ENCODE measurements at places on chromosomes 7 and 10. TPM values are rescaled to one million over a fixed set of nuclear protein-coding genes. Genes with fewer than 3 reads are reported as not detected.

GRCh38 chr10:30467651-30468338 is 33.8 kb downstream of the MAP3K8 start:
- peaks cover 2% of the 10 kb centered on the region for H3K4me1 ChIP-seq
- H3K36me3 ChIP-seq, result peaks cover under 1% of the 10 kb centered on the region
- H3K27ac ChIP-seq, result no peak overlapping the region
- no peaks in the 10 kb centered on the region for H3K27me3 ChIP-seq
- H3K4me3 ChIP-seq, result no peak overlapping the region

GRCh38 chr10:73969224-73969841 is 28.6 kb upstream of the VCL start:
- H3K4me1 ChIP-seq, result peaks cover 36% of the 10 kb centered on the region
- H3K27ac ChIP-seq, result no peak overlapping the region
- H3K4me3 ChIP-seq, result no peak overlapping the region
- H3K36me3 ChIP-seq, result no peaks in the 10 kb centered on the region

DNA sequence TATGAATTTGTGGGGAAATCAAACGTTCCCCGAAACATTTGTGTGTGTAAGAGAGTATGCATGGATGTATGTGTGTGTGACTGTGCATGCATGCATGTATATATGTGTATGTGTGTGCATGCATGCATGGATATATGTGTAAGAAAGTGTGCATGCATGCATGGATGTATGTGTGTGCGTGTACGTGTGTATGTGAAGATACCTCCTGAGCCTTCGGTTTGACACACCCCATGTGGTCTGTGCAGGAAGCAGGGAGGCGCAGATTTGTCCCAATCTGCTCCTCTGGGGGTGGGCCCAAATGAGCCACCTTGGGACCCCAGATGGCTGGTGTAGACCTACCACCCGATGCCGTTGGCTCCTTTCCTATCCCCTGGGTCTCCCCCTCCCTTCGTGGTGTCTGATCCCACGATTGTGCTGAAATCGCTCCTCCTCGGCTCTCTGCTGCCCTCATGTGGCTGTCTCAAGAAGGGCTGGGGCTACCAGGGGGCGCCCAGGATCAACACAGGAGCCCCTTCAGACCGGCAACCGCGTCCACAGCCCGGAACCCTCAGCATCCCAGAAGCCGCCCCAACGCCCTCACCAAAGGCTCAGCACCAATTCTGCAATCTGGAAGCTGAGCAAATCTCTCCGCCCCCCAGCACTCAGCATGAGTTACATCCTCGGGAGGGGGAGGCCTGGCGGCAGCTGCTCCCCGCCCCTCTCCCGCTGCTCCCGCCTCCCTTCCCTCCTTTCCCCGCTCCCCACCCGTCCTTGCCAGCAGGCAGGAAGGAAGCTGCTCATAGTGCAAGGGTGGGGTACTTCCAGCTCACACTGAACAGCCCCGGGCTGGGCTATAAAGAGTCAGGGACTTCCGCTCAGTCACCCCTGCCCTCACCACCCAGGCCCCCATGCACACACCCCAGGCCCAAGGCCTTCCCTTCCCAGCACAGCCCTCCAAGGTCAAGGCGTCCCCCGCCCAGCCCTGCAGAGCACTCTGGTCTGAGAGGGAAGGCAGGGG is 2.3 kb upstream of the NOS3 start:
- no peaks in the 10 kb centered on the region for H3K36me3 ChIP-seq
- peak; percentile 72 for DNase-seq
- H3K4me3 ChIP-seq, result peak overlapping the region; percentile 33
- H3K27me3 ChIP-seq, result no peaks in the 10 kb centered on the region

DNA sequence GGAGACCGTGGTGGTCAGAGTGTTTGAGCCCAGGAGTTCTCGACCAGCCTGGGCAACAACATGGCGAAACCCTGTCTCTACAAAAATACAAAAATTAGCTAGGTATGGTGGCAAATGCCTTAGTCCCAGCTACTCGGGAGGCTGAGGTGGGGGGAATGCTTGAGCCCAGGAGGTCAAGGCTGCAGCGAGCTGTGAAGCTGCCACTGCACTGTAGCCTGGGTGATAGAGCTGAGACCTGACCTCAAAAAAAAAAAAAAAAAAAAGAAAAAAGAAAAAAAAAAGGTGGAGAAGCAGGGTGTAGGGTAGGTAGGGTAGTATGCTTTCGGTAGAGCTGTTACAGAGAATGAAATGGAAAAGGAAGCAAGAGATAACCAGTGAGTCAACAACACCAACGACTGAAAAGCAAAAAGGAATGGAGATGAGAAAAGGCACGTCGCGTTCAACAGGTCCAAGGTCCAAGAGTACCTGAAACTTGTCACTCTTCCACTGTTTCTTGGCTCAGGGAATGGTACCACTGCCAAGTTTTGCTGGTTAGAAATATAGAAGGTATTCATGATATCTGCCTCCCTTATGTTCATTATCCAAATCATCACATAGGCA is 4.3 kb upstream of the RSBN1L start:
- H3K36me3 ChIP-seq, result no peaks in the 10 kb centered on the region
- DNase-seq, result no peak
- H3K4me1 ChIP-seq, result peaks cover 42% of the 10 kb centered on the region
- H3K27me3 ChIP-seq, result no peaks in the 10 kb centered on the region

DNA sequence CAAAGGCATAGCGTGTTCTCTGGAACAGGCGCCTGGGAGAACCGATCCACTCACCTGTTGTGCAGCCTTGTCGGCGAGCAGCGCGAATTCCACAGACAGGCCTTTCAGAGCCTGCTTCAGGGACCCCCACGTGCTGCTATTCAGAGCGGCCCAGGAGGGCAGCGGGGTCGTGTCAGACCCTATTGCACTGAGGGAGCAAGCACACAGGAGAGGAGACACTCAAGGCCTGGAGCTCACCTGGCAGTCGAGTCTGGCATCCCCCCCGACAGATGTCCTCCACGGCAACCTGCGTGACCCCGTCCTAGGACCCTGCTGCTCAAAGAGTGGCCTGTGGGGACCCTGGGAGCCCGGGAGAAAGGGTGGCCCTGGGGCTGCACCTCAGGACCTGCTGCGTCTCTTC is 21.1 kb downstream of the NUDT1 start:
- DNase-seq, result no peak
- H3K36me3 ChIP-seq, result peaks cover 27% of the 10 kb centered on the region
- H3K27me3 ChIP-seq, result no peaks in the 10 kb centered on the region

- H3K27ac ChIP-seq, result no peak overlapping the region
- H3K36me3 ChIP-seq, result no peaks in the 10 kb centered on the region
- peaks cover 11% of the 10 kb centered on the region for H3K27me3 ChIP-seq
Observed at GRCh38 chr10:69910561-69910960, 108.9 kb downstream of the COL13A1 start.

- no peaks in the 10 kb centered on the region for H3K36me3 ChIP-seq
- H3K4me3 ChIP-seq, result no peak overlapping the region
- H3K4me1 ChIP-seq, result peaks cover 23% of the 10 kb centered on the region
Observed at GRCh38 chr10:132494866-132495630, 42.5 kb upstream of the INPP5A start.

DNA sequence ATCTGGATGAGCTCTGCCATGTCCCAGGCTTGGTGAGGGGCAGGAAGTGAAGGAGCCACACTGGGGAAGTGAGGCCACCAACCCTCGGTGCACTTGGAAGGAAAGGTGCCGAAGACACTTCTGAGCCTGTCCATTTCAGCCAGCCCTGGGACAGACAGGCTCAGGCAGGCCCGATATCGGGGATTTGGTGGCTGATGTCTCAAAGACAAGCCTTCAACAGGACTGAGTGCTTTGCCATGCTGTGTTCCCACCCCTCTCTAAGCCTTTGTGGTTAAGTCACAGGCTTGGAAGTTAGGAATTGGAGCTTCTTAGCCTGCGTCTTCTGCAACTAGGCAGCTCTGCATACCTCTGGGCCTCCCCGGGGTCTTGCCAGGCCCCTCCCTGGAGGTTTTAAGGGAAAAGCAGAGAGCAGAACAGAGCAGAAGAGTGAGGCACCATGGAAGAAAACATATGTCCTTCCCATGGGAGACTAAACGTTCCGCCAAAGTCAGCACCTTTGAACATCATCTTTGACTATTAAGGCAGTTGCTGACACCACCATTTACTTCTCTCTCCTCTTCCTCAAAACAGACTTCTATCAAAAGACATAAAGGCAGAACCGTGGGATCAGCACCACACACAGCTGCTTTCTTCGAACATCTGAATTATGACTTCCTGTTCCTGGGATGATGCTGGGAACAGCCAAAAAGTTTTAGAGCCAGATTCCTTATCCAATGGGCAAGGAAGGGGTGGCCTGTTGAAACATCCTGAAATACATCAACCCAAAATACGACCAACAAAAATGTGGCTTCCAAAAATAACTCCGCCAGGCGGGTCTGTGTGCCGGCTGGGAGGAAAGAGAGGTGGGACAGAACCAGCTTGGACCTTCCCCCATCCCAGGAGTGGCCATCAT is 71.8 kb downstream of the AFAP1L2 start:
- no peak overlapping the region for H3K4me3 ChIP-seq
- peaks cover 3% of the 10 kb centered on the region for H3K27me3 ChIP-seq
- H3K36me3 ChIP-seq, result no peaks in the 10 kb centered on the region
- peaks cover 52% of the 10 kb centered on the region for H3K4me1 ChIP-seq
- DNase-seq, result no peak
- H3K27ac ChIP-seq, result peak overlapping the region; percentile 69

DNA sequence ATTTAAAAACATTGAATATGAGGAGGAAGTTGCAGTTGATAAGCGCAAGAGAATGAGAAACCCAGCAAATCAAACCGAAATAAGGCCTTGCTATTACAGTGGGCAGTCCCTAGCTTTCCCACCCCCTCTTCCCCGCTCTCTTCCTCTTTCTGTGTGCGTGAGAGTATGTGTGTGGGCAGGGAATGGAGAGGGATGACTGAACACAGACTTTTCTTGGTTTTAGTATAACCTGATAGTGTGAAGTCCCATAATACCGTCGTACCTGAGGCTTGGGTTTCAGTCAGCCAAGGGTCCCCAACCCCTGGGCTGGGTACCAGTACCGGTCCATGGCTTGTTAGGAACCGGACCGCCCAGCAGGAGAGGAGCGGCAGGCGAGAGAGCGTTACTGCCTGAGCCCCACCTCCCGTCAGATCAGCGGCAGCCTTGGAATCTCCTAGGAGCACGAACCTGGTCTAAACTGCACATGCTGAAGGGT is 255.3 kb downstream of the CELF2 start:
- peaks cover 54% of the 10 kb centered on the region for H3K36me3 ChIP-seq
- H3K4me1 ChIP-seq, result peaks cover 20% of the 10 kb centered on the region
- no peak overlapping the region for H3K27ac ChIP-seq
- H3K4me3 ChIP-seq, result no peak overlapping the region
- no peak for DNase-seq

GRCh38 chr7:98802088-98802780 is 67.6 kb downstream of the TMEM130 start:
- no peaks in the 10 kb centered on the region for H3K36me3 ChIP-seq
- no peaks in the 10 kb centered on the region for H3K27me3 ChIP-seq
- H3K27ac ChIP-seq, result no peak overlapping the region
- H3K4me1 ChIP-seq, result no peaks in the 10 kb centered on the region
- DNase-seq, result peak; percentile 19
- H3K4me3 ChIP-seq, result no peak overlapping the region

GRCh38 chr7:1959305-1959704 is 273.4 kb downstream of the MAD1L1 start:
- H3K27ac ChIP-seq, result no peak overlapping the region
- H3K4me1 ChIP-seq, result no peaks in the 10 kb centered on the region
- H3K27me3 ChIP-seq, result no peaks in the 10 kb centered on the region
- H3K36me3 ChIP-seq, result peaks cover 13% of the 10 kb centered on the region
- no peak for DNase-seq
- no peak overlapping the region for H3K4me3 ChIP-seq

DNA sequence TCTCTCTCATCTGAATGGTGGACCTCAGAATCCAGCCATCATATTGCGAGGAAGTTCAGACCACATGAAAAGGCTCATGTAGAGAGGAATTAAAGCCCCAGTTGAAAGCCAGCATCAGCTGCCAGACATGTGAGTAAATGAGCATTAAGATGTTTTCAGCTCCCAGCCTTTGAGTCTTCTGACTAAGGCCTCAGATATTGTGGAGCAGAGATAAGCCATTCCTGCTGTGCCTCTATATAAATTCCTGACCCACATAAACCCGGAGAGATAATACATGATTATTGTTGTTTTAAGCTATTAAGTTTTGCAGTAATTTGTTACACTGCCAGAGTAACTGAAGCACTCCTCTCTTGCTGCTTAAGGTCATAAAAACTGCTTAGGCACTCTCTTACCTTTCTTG is 14.6 kb downstream of the FAM149B1 start:
- no peaks in the 10 kb centered on the region for H3K27me3 ChIP-seq
- DNase-seq, result no peak
- H3K4me3 ChIP-seq, result no peak overlapping the region

DNA sequence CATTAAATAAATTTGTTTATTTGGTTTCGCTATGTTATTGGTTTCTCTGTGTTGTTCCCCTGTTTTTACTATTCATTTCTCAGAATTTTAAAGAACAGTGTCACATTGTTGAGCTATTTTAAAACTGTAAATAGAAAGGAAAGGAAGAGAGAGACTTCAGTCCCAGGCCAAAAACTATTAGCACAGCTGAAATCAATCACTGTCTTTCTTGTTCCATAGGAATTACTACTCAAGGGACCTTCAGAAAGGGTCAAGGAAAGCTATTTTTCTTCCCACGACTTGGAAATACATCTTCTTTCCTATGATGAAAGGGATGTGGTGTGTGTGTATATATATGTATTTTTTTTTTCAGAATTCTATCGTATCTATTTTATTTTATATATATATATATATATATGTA is 29.0 kb upstream of the GNAT3 start:
- no peak for DNase-seq
- H3K27me3 ChIP-seq, result no peaks in the 10 kb centered on the region
- H3K27ac ChIP-seq, result peak overlapping the region; percentile 68
- peaks cover 27% of the 10 kb centered on the region for H3K4me1 ChIP-seq
- no peaks in the 10 kb centered on the region for H3K36me3 ChIP-seq

DNA sequence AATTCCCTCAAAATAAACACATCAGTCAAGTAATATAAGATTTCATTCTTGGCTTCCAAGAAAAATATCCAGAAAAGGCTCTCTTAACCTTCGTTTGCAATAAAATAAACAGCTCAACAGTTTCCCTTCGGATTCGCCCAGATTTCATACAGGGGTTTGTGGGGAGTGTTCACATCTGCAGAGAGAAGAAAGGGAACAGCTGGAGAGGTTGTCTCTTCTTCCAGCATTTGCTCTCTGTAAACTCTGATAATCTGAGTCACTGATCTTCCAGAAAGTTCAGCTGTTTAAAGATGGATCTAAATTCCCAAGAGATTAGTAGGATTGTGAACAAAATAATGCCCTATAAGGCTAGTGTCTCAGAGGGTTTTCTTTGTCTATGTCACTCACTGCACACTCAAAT is 277.9 kb downstream of the HPSE2 start:
- H3K36me3 ChIP-seq, result no peaks in the 10 kb centered on the region
- H3K4me1 ChIP-seq, result no peaks in the 10 kb centered on the region
- H3K4me3 ChIP-seq, result no peak overlapping the region
- no peaks in the 10 kb centered on the region for H3K27me3 ChIP-seq

GRCh38 chr10:35203745-35204144 is 77.1 kb downstream of the CREM start:
- peaks cover 14% of the 10 kb centered on the region for H3K36me3 ChIP-seq
- no peak overlapping the region for H3K4me3 ChIP-seq
- H3K27ac ChIP-seq, result no peak overlapping the region
- H3K4me1 ChIP-seq, result peaks cover 10% of the 10 kb centered on the region
- no peak for DNase-seq

GRCh38 chr10:113053091-113053490 is 103.0 kb downstream of the TCF7L2 start:
- H3K4me1 ChIP-seq, result peaks cover 56% of the 10 kb centered on the region
- no peak overlapping the region for H3K4me3 ChIP-seq
- no peaks in the 10 kb centered on the region for H3K27me3 ChIP-seq
- no peaks in the 10 kb centered on the region for H3K36me3 ChIP-seq
- DNase-seq, result peak; percentile 42

ANKRD30A gene
- not detected for total RNA-seq

TMEM140 gene
- 23.3 TPM for total RNA-seq

BAIAP2L1 gene
- total RNA-seq, result 2.1 TPM

PAPOLB gene
- 0.05 TPM for total RNA-seq

GRID1 gene
- total RNA-seq, result 1.6 TPM

KLHDC10 gene
- total RNA-seq, result 27.0 TPM

HECTD2 gene
- total RNA-seq, result 6.0 TPM

CFAP69 gene
- total RNA-seq, result 3.8 TPM

Measured in left ventricle myocardium inferior (tissue), 1 donor.